ENCODE measurements at places on chromosomes 6 and 20. TPM values are rescaled to one million over a fixed set of nuclear protein-coding genes. Genes with fewer than 3 reads are reported as not detected.

The ZNF343 gene
- 9.3 TPM for total RNA-seq

The SLC25A27 gene
- total RNA-seq, result 52.8 TPM

The KIAA0408 gene
- total RNA-seq, result 4.7 TPM

The DSP gene
- total RNA-seq, result 5.4 TPM

The CLVS2 gene
- 0.07 TPM for total RNA-seq

The SLC13A3 gene
- 3.2 TPM for total RNA-seq

The BANF2 gene
- not detected for total RNA-seq

The SYTL3 gene
- 9.6 TPM for total RNA-seq

The FOXQ1 gene
- total RNA-seq, result 5.1 TPM

The DST gene
- 443 TPM for total RNA-seq

The RIPOR2 gene
- 6.0 TPM for total RNA-seq

The LINC00237 gene
- not detected for total RNA-seq

The TSBP1 gene
- not detected for total RNA-seq

The KCNQ2 gene
- total RNA-seq, result not detected

The WFDC10B gene
- not detected for total RNA-seq

The PAX1 gene
- total RNA-seq, result not detected

The MARCKS gene
- 34.3 TPM for total RNA-seq

Data from thoracic aorta (tissue), 2 donors.